Progenitor cell of endocrine pancreas (in vitro differentiated cells): ENCODE measurements at places on chromosomes 7 and 10. TPM values are rescaled to one million over a fixed set of nuclear protein-coding genes. Genes with fewer than 3 reads are reported as not detected.

- DNase-seq: no peak
Measured at GRCh38 chr7:514651-515598, 4.7 kb downstream of the PDGFA start.

DNA sequence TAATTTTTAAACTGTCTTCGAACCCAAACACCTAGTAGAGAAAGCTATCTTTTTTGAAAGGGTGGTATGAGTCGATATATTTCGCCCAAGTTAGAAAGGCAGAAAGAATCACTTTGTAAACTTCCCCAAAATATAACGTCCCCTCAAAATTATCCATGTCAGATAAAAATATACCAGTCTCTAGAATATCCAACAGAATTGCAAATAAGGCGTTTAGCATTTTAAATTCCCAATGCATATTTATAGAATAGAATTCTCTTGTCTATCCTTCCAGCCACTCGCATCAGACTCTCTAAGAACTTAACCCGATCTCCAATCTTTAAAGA, 2.1 kb downstream of the CTBP2 start:
- no peak for DNase-seq

DNA sequence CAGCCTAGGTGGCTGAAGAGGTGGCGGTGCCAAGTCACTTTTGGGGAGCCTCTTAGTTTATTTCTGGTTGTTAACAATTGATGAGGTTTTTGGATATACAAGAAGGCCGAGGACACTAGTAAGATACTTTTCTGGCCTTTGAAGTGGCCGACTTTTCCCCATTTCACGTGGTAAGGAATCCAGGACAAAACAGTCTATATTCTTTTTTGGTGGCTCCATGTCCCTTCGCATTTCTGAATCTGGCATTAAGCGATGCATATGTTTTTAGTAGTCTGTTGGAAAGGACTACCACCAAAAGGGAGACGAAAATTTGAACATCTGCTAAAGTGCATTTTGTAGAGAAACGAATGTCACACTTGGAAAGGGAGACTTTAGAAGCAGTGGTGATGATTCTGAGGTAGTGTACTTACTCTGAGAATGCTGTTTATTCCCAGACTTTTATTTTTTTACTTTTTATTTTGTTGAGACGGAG, 1.5 kb downstream of the MLLT10 start:
- no peak for DNase-seq

DNA sequence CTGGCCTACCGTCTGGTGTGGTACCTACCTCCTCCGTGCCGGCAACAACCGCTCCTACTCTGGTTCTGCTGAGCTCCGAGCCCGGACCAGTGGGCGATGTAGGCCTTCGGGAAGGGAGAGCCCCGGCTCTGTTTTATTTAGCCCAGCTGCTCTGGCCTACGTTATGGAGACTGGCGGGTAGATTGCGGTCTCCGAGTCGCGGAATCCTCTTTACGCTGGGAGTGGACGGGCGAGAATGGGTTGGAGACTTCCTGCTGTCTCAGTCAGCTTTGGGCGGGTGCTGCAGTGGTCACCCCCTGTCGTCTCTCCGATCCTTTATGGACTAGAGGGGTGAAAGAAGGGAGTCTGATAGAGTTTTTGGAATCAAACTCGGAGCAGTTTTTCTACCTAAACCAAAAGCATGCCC, 406 bp downstream of the CBLL1 start:
- no peak for DNase-seq

- DNase-seq: no peak
Measured at GRCh38 chr7:27860800-27861199, 120.8 kb downstream of the TAX1BP1 start.

- DNase-seq: no peak
Measured at GRCh38 chr10:12938271-12938670, 63.2 kb downstream of the CCDC3 start.

GRCh38 chr7:92882760-92883159, 46.4 kb upstream of the CDK6 start:
- DNase-seq: no peak

- no peak for DNase-seq
Measured at GRCh38 chr10:47322300-47323061, at the start of gene GDF2. TSS of gene GDF2 (plus strand) at chr10:47322454. CDS start at chr10:47322669, 215 bp downstream.

The SLC16A12 gene
- 16.1 and 20.6 TPM in 2 replicates for total RNA-seq

The TIAL1 gene
- 177 and 189 TPM in 2 replicates for total RNA-seq
